HTR-8/SVneo (cell line): ENCODE measurements at places on chromosomes 7 and 10.

GRCh38 chr7:130371046-130371445 is 9.2 kb upstream of the CPA1 start:
- no peak for DNase-seq

DNA sequence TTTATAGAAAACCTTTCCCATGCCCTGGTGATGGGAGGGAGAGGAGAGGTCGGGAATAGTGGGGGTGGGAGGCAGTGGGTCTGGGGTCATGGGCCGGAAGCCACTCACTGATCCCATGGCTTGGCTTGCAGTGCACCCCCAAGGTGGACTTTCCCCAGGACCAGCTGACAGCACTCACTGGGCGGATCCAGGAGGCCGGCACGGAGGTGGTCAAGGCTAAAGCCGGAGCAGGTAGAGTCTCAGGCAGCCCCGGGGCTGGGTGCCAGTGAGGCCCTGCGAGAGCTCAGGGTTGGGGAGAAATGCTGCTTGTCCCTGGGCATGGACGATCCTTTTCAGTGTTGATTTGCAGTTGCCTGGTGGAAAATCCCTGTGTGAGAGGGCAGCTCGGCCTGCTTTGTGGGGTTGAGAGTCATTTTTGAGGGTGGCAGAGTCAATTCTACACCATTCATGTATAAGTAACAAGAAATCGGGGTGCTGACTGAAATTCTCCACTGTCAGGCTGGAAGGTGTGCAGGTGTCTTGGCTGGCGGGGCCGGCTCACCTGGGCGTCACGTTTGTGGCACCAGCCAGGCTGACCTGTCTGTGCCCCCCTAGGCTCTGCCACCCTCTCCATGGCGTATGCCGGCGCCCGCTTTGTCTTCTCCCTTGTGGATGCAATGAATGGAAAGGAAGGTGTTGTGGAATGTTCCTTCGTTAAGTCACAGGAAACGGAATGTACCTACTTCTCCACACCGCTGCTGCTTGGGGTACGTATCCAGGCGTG is 16.5 kb downstream of the MDH2 start:
- no peak for DNase-seq

- DNase-seq: no peak
Measured at GRCh38 chr7:44307905-44308595, 17.3 kb downstream of the CAMK2B start.

GRCh38 chr7:97770850-97771249 is 39.0 kb downstream of the TAC1 start:
- no peak for DNase-seq

DNA sequence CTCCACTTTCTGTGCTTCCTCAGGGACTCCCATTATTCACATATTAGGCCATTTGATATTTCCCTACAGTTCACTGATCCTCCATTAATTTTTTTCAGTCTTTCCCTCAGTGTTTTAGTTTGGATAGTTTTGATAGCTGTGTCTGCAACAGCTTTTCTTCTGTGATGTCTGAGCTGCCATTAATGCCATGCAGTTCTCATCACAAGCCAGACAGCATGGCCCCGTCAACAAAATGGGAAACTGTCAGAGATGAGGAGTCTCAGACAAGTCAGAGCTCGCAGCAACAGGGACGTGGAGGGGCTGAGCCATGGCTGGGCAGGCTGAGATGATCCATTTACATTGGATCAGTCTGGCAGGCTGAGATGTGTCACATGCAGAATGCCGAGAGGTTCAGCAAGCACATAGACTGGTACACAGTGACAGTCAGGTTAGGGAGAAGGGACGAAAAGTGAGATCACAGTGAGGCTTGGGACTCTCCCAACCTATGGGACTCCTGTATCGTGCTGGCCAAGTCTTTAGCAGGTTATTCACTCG is 65.4 kb downstream of the NPS start:
- DNase-seq: no peak
